NCI-H774 (cell line): ENCODE measurements at places on chromosomes 4 and X.

GRCh38 chr4:8355864-8356565, 84.5 kb downstream of the ACOX3 start:
- DNase-seq = no peak

GRCh38 chr4:55879224-55879623, 25.8 kb downstream of the EXOC1 start:
- DNase-seq = no peak

DNA sequence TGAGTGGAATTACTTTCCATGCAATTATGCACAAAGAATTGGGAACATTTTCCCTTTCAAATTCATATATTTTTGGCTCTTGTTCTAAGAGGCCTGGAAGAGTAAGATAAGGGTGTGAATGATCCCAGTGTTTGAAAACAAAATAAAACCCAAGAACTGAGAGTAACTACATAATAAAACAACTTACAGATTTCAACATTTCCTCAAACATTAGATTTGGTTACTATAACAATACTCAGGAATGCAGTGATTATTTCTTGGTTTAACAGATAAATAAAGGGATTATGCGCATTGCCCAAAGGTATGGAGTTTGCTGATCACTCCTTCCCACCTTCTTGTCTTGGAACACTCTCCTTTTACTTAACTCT, 292.5 kb downstream of the CAMK2D start:
- DNase-seq = no peak

DNA sequence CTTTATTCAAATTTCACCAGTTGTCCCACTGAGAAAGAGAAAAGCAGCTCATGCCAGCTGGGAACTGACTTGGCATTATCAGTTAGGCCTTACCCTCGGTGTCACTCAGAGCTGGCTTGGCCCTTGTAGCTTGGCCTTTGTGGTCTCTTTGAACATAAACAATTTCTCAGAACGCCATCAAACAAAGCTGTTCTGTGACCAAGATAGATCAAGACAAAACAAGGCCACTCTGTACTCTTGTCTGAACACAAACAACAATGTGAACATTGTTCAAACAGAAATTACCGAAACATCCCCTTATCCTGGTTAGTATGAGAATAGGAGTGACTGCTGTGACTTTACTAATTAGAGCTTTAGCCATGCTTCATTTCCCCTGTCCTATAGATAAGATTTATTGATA, 57.2 kb downstream of the DIPK2B start:
- no peak for DNase-seq

DNA sequence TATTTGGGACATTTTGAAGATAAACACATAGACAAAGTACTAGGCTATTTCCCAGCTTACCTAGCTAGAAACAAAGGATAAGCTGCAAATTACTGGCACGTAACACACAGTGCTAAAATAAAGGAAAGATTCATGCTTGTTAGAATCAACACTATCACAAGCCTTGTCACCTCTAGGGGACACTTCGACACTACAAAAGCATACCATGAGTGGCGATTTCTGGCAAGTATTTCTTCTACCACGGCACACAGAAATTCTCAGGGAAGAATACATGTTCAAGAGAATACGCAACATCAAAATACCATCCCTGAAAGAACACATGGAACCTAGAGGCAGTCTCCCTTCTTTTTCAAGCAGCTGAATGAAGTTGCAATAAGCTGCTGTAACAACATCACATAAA, 5.1 kb downstream of the MECP2 start:
- no peak for DNase-seq

DNA sequence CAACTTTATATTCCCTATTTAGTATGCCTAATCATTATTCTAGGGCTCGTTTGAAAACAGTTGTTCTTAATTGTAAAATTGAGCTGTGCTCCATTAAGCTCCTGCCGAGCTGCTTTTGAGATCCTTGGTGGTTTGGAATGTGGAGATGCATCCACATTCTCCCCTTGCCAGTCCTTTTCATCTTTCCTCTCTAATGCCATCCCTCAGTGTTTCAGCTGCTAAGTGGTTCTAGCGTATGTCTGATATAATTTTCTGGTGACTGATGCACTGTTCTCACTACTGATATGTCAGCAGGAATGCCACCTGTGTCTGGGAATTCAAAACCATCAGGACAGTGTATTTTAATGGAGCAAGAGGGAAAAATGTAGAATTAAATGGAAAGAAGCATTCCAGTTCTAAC, 1085.0 kb downstream of the CCSER1 start:
- no peak for DNase-seq

DNA sequence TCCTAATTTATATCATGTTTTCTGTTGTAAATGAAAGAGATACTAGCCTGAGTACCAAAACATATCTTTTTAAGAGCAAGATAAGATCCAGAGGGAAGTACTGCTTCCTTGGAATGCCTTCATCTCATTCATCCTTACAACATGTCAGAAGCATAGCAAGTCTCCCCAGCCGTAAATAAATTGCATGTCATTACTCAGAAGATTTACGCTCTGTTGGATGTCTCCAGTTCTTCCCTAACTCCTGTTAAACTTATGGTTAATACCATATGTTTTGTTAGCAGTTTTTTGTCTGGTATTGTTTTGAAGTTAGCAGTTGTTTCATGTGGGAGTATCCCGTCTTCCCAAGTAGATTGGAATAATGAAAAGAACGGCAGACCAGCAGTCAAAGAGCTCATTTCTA, 7.5 kb upstream of the GPC3 start:
- no peak for DNase-seq
